ENCODE measurements at places on chromosomes 13 and 19.

DNA sequence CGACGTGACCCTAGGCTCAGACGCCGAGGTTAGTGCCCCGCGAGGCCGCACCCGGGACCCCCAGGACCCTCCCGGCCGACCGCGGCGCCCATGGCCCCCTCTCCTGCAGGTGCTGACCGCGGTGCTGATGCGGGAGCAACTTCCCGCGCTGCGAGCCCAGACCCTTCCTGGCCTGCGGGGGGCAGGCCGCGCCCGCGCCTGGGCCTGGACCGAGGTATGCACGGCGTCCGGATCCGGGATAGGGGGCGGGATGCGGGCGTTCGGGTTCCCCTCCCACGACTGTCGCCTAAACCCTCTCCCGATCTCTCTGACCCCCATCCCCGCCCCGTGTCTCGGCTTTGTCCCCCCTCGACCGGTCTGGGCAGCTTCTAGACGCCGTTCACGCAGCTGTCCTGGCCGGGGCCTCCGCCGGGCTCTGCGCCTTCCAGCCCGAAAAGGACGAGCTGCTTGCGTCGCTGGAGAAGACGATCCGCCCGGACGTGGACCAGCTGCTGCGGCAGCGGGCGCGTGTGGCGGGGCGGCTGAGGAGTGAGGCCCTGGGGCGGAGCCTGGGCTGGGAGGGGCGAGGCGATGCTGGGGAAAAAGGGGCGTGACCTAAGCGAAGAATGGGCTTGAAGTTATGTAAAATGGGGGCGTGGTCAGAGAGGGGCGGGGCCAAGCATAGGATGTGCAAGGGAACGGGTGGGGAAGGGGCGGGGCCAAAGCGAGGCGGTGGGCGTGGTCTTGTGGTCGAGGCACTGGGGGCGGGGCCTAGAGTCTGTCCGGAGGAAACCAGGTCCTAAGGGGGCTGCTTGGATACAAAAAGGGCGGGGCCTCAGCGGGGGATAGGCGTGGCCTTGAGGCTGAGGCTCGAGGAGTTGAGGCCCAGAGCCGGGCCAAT is 16.0 kb upstream of the COLGALT1 start:
- peak; percentile 76 for DNase-seq

DNA sequence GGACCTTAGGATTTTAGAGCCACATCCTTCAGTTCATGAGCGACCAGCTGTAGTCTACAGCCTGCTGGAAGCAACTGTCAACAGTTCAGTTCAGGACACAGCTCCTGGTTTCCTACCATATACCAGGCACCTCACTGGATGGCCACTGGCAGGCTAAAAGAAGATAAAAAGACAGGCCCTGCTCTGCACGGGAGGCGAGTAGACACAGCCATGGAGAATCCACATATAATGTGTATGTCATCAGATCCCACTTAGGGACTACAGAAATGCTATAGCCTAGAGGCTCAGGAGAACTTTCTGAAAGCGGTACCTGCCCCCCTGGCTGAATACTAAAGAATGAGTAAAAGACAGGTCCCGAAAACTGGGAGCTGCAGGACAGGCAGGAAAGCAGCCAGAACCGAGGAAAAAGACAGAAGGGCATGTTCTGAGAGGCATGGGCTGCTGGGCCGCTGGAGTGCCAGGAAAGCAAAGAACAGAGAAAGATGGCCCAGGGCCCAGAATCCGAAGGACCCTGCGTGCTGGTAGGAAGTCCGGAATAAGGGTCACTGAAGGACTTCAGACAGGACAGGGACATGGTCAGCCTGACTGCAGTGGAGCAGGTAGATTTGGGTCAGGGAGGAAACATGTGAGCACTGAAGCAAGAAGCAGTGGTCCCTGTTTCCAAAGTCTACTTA is 23.5 kb downstream of the DZIP1 start:
- DNase-seq = no peak

DNA sequence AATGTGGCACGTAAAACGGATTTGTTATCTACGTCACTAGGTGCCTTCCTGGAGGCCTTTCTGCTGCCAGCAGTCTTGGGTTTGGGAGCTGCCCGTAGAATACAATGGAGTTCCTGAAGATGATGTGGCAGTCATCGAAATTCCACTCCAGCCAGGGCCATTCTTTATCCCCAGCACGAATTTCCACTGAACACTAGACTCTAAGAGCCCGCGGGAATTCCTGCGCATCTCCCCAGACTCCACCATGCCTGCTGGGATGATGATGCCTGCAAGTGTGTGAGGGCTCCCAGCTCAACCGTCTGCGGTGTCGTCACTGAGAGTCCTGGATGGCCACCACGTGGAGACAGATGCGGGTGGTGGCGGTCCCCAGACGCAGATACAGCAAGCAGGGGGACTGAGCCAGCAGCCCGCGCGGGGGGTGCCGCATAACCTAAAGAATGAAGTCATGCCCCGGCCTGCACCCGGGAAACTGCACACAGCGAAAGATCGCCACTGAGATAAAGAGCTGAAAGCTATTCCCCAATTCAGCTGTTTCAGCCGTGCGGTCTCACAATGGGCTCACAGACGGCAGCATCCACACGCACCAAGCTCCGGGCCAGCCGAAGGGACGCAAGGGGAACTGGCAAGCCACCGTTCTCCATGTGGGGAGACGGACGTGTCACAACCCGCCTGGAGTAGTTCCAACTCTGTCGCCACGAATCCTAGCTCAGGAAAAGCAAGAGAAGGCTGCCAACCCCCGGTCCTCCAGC is 41.1 kb downstream of the COL4A1 start:
- no peak for DNase-seq

DNA sequence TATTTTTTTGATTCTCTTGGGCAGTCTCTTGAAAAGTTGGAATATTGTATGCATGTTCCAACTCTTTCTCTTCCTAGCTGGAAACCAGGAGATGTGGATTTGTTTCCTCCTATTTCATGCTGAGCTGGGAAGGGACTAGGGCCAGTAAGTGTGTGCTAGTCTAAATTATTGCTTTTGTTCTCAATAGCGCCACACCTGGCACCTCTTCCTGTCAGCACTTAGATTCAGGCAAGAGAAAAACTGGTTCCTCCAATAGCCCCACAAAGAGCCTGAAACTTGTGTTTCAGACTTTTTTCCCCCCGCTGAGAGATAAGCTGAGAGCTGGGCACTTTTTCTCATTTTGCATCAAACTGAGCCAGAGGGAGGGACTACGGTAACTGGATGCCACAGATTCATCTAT is 353.4 kb downstream of the OLFM4 start:
- no peak for DNase-seq

GRCh38 chr13:110425444-110425780 is 118.3 kb downstream of the COL4A2 start:
- DNase-seq = no peak

- no peak for DNase-seq
These were observed 10.3 kb upstream of the DACH1 start for GRCh38 chr13:71877256-71877653.

DNA sequence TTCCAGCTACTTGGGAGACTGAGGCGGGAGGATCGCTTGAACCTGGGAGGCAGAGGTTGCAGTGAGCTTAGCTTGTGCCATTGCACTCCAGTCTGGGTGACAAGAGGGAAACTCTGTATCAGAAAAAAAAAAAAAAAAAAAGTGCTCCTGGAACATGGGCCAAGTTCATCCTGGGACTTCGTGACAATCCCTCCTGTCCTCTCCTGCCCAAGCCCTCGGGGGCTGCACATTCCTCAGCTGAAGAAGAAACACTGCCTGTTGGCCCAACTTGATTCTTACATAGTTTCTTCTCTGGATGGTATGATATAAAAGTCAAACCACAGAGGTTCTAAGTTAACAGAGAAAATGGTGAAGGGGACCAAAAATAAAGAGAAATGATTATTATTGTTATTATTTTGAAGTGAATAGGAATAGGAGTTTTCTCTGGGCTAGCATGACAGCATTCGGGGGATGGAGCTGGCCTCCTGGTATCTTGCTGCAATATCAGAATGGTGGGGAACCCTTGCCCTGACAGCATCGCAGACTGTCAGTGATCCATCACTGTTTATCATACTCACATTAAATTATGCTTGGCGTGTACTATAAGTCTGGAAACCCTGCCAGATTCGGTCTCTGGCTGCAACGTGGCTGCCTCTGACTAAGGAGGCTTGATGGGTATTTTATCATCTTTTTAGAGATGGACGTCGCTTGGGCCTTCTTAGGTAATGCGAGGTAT is 113.7 kb upstream of the OXGR1 start:
- DNase-seq = no peak

DNA sequence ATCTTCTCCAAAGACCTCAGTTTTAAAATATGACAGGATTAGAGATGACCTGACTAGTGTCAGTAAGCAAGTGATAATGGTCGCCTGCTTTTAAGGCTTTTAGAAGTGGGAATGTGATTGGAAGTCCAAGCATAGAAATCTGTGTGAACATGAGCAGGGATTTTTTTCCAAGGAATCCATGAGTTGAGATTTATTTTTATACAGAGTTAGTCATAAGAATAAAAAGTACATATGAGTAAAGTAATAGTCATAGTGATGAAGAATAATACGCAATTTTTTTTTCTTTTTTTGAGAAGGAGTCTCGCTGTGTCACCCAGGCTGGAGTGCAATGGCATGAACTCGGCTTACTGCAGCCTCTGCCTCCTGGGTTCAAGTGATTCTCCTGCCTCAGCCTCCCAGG is 1.6 kb downstream of the ZNF546 start:
- DNase-seq = no peak

GRCh38 chr19:35843676-35844481 is 8.4 kb downstream of the NPHS1 start:
- DNase-seq = no peak

DNA sequence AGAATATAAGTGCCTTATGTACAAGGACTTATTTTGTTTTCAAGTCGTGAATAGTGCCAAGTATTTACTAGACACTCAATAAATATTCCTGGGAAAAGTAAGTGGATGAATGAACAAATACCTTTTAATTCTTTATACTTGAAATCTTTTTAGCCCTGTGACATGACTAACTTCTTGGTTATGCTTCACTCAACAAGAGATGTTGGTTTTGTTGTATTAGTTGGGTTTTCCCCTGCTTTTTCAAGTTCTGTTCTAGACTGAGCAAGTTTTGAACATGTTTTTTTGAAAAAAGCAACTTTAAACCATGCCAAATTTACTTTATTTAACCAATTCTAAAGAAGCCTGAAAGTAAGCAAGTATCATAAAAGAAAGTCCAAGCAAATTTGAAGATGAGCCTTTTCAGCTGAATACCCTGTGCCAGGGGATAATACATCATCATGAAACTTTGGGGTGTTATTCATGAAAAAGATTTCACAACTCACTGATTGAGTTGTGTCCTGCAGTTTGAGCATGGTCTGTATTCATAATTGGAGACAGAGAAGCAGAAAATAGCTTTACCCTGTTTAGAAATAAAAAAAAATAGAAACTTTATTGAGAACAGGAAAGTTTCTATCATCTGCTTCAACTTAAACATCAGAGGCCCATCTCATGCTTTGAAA is 11.1 kb downstream of the LMO7 start:
- DNase-seq = no peak

DNA sequence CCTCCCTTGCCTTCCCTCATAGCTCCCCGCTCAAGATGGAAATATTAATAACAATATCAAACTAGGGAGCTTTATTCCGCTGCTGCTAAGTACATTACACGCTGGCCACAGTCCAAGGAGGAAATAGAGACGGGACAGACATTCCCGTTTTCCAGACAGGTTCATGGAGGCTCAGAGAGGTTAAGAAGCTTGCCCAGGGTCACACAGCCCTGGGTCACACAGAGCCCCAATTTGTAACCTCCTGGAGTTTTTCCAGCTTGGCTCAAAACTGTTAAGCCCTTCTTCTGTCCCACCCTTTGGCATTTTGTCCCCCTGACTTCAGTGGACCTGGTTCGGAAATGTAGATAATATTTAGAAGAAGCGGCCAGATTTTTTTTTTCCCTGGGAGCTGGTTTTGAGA is 2.0 kb downstream of the BICRA start:
- no peak for DNase-seq

DNA sequence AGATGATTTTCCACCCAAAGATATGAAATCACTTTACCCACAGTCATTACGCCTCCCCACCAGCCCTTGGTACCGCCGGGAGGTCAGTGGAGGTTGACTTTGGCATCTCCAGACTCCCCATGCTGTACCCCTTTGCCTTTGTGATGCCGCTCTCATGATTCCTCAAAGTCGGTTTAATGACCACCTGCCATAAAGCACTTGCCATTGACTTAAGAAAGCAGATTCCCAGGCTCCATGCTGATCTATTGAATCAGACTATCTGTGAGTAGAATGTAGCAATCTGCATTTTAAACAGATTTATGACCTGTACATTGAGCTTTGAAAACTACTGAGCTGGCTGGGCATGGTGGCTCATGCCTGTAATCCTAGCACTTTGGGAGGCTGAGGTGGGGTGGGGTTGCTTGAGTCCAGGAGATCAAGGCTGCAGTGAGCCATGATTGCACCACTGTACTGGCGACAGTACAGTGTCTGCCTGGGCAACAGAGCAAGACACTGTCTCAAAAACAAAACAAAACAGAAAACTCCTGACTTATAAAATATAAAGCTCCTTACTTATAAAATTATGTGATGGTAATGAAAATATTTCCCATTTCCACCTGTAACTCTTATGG is 235.2 kb downstream of the KLF5 start:
- no peak for DNase-seq

GRCh38 chr19:33273065-33273736 is 29.1 kb downstream of the CEBPA start:
- no peak for DNase-seq

GRCh38 chr19:43700395-43701000 is 15.4 kb upstream of the IRGC start:
- DNase-seq = no peak

- DNase-seq = no peak
These were observed 106.5 kb downstream of the LHFPL6 start for GRCh38 chr13:39496506-39496905.

DNA sequence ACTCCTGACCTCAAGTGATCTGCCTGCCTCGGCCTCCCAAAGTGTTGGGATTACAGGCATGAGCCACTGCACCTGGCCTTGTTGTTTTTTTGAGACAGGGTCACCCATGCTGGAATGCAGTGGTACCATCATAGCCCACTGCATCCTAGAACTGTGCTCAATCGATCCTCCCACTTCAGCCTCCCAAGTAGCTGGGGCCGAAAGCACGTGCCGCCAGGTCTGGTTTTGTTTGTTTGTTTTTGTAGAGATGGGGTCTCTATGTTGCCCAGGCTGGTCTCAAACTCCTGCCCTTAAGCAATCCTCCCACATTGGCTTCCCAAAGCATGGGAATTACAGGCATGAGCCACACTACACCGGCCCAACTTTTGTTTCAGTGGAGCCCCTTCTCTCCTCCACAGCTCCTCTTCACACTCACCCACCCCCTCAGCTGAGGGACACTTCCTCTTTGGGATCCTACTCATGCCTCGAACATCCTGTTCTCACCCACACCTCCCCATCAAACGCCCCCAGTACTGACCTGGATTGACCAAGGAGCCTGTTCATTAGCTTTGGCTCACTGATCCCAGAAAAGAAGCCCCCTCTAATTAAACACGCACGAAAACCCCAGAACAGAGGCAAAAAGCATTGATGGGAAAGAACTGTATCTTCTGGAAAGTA is 12.8 kb upstream of the CERS4 start:
- no peak for DNase-seq

GRCh38 chr13:46085737-46086136 is 19.1 kb downstream of the CPB2 start:
- DNase-seq = no peak

DNA sequence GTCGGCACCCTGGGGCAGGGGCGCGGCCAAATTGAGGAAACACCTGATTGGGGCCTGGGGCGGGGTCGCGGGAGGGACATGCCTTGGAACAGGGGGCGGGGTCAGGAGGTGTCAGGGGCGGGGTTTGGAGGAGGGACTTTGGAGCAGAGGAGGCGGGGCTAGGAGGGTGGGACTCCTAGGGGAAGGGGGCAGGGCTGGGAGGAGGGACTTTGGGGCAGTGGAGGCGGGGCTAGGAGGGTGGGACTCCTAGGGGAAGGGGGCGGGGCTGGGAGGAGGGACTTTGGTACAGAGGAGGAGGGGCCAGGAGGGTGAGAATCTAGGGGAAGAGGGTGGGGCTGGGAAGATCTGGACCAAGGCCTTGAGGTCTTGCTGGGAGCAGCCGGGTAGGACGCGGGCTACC is 21.9 kb downstream of the GRIN2D start:
- no peak for DNase-seq

Measured in KG1 (cell line).